ENCODE measurements at places on chromosomes 1 and 21.

DNA sequence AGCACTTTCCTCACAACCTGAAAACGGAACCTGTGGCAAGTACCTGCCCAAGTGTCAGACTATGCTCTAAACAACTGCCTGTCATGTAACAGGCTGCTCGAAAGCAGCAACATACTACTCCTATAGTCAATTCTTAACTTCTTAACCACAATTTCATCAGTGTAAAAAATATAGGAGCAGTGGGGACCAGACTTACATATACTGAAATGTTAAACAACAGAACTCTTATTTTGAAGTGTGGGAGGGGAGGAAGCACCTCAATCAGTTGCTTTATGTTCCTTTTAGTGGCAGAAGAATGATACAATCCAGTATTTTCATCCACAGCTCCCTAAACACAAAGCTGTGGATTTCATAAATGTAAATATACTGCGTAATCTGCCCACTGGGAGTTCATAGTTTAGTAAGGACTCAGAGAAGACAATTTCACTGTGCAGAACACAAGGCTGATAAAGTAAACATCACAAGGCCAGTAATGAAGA lies 44.2 kb downstream of the WLS start:
- no peak for DNase-seq

- no peak for DNase-seq
These were observed 99.6 kb downstream of the ZNF644 start for GRCh38 chr1:90922202-90922601.

- no peak for DNase-seq
These were observed 24.4 kb downstream of the CAP1 start for GRCh38 chr1:40064797-40065499.

- no peak for DNase-seq
These were observed 554.6 kb upstream of the NCAM2 start for GRCh38 chr21:20443558-20444155.

DNA sequence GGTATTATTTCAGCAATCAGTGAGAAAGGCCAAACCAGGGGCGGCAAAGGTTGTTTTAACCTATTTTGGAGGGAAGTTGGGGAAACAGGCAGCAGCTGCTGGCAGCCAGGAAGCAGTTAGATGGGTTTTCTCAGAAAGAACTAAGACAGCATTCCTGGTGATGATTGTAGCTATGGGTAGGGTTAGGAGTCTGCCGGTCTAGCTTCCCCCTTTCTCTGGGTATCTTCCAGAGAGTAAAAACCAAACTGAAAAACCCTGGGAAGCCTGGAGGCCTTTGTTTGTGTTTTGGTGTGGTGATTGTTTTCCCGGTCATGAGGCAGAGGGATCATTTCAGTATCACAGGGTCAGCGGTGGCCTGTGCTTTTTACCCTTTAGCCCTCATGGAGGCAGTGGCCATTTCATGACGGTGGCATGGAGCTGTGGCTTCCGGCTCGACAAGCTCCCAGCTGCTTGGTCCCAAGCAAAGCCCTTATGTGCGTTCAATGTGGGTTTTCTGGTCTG lies 19.5 kb upstream of the TNFRSF1B start:
- DNase-seq = no peak
